Heart left ventricle (tissue), 16 donors: ENCODE measurements at places on chromosomes 12 and 14. TPM values are rescaled to one million over a fixed set of nuclear protein-coding genes. Genes with fewer than 3 reads are reported as not detected.

DNA sequence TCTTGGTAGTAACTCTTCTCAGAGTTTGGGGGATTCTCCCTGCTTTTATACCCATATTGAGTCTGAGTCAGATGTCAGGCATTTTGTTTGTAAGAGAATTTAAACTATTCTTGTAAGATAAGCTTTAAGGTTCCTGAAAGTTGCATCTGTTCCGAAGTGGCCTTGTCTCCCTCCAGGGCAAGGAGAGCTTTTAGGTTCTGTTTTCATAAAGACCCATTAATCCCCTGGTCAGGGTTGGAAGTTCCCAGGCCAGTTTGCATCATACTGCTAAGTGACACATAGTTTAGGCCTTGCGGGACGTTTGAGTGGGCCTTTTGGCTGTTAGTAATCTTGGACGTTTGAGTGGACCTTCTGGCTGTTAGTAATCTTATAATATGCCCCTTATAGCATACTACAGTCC lies 396.7 kb downstream of the NPAS3 start:
- H3K27ac ChIP-seq, result no peak overlapping the region
- no peaks in the 10 kb centered on the region for H3K27me3 ChIP-seq
- H3K36me3 ChIP-seq, result no peaks in the 10 kb centered on the region

DNA sequence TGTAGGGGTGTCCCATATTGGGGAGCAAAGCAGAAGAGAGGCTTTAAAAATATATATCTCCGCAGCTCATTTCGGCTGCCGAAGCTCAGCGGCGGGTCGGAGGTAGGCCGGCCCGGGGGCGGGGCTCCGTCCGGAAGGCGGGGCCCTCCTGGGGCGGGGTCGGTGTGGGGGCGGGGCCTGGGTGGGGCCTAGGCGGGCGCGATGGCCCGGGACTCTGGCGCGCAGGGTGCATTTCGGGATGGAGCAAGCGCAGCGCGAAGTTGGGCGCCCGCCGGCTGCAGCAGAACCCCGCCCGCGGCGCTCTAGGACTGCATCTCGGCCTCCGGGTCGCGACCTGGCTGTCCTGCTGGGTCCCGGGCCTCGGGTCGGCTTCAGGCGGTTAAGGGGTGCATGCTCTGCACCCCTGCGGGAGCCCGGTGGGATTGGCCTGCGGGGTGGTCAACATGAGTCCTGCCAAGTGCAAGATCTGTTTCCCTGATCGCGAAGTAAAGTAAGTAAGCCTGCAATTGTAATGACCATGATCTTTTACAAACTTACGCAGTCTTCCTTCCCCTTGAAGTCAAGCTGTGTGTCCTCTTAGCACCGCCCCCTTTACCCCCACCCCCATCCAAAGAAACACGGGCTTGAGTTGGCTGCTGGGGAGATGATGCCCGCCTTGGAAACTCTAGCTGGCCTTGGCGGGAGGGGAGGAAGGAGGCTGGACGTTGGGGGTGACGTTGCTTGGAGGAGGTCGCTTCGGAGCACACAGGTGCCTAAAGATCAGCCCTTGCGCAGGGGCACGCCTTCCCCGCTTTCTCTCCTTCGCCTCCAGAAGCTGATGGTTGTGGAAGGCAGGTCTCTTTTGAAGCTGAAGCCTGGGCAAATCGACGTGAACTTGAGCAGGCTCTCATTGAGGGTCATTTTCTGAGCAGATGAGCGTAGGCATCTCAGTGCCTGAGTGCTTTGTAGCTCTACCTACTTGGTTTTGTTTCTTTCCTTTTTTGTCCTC lies 38.4 kb downstream of the ACACB start:
- H3K36me3 ChIP-seq, result no peaks in the 10 kb centered on the region
- H3K27ac ChIP-seq, result peak overlapping the region; percentile 89
- DNase-seq, result peak; percentile 90
- H3K4me3 ChIP-seq, result peak overlapping the region; percentile 79
- no peaks in the 10 kb centered on the region for H3K27me3 ChIP-seq
- H3K4me1 ChIP-seq, result peaks cover 63% of the 10 kb centered on the region

GRCh38 chr12:124764870-124765580 lies 98.6 kb downstream of the SCARB1 start:
- no peaks in the 10 kb centered on the region for H3K27me3 ChIP-seq
- no peaks in the 10 kb centered on the region for H3K36me3 ChIP-seq
- DNase-seq, result no peak

GRCh38 chr12:113161415-113162016 lies 12.0 kb downstream of the CFAP73 start:
- no peaks in the 10 kb centered on the region for H3K4me1 ChIP-seq
- H3K27ac ChIP-seq, result no peak overlapping the region
- H3K27me3 ChIP-seq, result no peaks in the 10 kb centered on the region
- H3K4me3 ChIP-seq, result no peak overlapping the region
- peaks cover 16% of the 10 kb centered on the region for H3K36me3 ChIP-seq

GRCh38 chr12:60980558-60980957 lies 1279.6 kb upstream of the USP15 start:
- H3K27me3 ChIP-seq, result no peaks in the 10 kb centered on the region
- no peak overlapping the region for H3K4me3 ChIP-seq
- H3K27ac ChIP-seq, result no peak overlapping the region
- no peaks in the 10 kb centered on the region for H3K4me1 ChIP-seq
- H3K36me3 ChIP-seq, result no peaks in the 10 kb centered on the region

DNA sequence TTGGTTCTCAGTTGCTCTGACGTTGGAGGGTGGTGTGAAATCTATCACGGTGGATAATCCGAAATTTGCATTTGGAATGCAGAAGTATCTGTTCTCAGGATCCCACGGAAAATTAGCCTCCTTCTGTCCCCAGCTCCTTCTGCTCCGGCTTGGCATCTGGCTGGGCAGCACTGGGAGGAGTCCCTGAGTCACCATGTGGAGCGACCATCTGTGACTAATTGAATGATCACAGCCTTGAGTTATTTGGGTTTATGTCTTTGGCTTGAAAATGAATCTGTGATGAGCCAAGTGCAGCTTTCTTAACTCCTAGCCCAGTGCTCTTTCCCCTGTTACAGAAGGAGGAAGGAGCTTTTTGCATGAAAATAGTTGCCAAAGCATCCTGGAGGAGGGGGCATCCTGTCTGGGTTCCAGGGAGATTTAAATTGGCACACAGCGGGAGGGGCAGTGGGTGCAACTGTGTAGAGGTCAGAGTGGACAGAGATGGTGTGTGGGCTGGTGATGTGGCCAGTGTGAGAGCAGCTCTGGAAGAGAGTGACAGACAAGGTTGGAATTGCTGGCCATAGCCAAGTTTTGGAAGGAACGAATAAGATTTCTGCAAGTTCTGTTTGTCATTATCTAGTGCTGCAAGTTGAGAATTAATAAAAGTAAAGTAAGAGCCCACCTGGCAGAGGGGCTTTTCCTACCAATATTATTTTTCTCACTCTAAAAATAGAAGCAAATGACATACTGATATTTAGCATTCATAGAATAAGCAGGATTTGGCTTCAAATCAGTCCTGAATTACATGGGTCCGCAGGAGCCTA lies 74.4 kb downstream of the SLC24A4 start:
- DNase-seq, result no peak
- H3K4me1 ChIP-seq, result no peaks in the 10 kb centered on the region
- no peak overlapping the region for H3K27ac ChIP-seq
- no peaks in the 10 kb centered on the region for H3K36me3 ChIP-seq
- H3K4me3 ChIP-seq, result no peak overlapping the region
- no peaks in the 10 kb centered on the region for H3K27me3 ChIP-seq

DNA sequence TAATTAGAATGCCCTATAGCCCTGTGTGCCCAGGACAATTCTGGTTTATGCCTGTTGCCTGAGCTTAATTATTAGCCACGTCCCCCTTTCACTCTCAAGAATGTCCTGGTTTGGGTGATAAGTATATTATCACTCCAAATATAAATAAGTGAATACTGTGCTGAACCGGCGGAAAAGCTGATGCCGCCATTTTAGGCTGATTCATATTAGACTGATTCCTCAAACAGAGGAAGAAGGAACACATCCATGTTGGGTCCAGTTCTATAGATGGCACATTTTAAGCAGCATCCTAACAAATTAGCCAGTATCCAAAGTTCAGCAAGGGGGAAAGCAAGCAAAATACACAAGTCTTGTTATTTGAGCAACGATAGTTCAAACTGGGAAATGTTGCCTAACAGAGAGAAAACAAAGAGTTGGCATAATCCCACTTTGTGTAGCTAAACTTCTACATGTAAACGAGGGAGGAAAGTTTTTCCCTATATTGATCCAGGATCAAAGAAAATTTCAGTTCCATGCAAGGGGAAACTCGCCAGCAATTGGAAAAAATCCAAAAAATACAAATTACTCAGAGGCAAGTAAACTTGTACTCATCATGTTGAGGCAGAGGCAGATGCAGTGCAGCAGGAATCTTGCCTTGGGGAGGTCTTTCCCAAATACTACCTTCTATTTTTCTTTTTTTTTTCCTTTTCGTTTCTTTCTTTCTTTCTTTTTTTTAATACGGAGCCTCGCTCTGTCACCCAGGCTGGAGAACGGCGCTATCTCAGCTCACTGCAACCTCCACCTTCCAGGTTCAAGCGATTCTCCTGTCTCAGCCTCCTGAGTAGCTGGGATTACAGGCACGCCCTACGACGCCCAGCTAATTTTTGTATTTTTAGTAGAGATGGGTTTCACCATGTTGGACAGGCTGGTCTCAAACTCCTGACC lies 96.2 kb downstream of the ITPR2 start:
- no peaks in the 10 kb centered on the region for H3K36me3 ChIP-seq
- H3K27me3 ChIP-seq, result no peaks in the 10 kb centered on the region
- no peak for DNase-seq
- H3K27ac ChIP-seq, result no peak overlapping the region
- peaks cover 52% of the 10 kb centered on the region for H3K4me1 ChIP-seq
- H3K4me3 ChIP-seq, result no peak overlapping the region

DNA sequence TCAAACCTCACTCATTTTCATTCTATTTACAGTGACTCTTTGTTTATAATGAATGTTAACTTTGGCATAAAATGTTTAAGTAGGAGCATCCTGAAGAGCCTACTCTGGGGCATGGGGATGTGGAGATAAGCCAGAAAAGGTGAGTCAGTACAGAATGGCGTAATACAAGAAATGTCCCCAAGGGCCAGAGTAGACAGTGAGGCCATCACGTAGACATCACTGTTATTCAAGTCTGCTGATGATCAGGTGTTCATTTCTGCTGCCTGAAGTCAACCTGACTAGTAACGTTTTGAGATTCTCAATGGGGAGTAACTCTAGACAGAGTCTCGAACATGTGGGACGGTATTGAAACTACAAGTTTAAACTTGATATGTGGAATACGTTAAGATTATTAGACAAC lies 47.6 kb upstream of the PKP2 start:
- no peaks in the 10 kb centered on the region for H3K27me3 ChIP-seq
- DNase-seq, result no peak
- H3K36me3 ChIP-seq, result no peaks in the 10 kb centered on the region
- H3K27ac ChIP-seq, result no peak overlapping the region
- no peaks in the 10 kb centered on the region for H3K4me1 ChIP-seq

- no peaks in the 10 kb centered on the region for H3K27me3 ChIP-seq
- no peaks in the 10 kb centered on the region for H3K4me1 ChIP-seq
- no peaks in the 10 kb centered on the region for H3K36me3 ChIP-seq
- no peak for DNase-seq
Measured at GRCh38 chr12:24281341-24281740, 331.9 kb upstream of the SOX5 start.

Gene NANOG
- total RNA-seq, result not detected

Gene NPFF
- total RNA-seq, result not detected

Gene DDN
- 0.95 TPM for total RNA-seq

Gene CAPZA3
- total RNA-seq, result not detected

Gene ATP5F1B
- total RNA-seq, result 1,807 TPM

Gene KIF26A
- 12.6 TPM for total RNA-seq

Gene ST8SIA1
- total RNA-seq, result 1.7 TPM

Gene NXPH4
- total RNA-seq, result 1.9 TPM

Gene IRAK3
- total RNA-seq, result 10.0 TPM

Gene STYK1
- total RNA-seq, result not detected

Gene SERPINA3
- total RNA-seq, result 105 TPM

Gene ENDOU
- total RNA-seq, result 2.5 TPM
